ENCODE measurements at places on chromosomes 6 and 20. TPM values are rescaled to one million over a fixed set of nuclear protein-coding genes. Genes with fewer than 3 reads are reported as not detected.

GRCh38 chr20:9617940-9618339 lies 103.5 kb downstream of the LAMP5 start:
- H3K4me3 ChIP-seq = no peak overlapping the region
- no peaks in the 10 kb centered on the region for H3K27me3 ChIP-seq
- H3K27ac ChIP-seq = no peak overlapping the region
- no peaks in the 10 kb centered on the region for H3K36me3 ChIP-seq
- H3K4me1 ChIP-seq = no peaks in the 10 kb centered on the region

DNA sequence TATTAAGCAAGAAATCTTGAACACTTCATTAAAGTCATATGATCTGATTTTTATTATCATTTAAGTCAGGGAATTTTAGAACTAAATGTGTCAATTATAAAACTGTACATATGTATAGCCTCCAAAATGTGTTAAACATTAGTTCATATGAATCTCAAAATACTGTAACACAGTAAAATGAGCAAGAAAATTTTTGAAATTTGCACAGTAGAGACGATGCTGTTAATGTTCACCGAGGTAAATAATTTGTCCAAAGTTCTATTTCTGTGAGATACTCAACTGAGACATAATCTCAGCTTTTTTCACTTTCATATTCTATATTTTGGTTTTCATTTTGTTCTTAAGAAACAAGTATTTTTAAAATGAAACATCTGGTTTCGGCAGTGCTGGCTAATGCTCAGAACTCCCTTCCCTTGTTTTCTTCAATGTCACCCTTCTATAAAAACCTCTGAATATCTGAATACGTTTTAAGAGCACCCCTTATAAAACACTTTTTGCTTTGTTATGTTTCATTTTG lies 353.1 kb downstream of the LAMA2 start:
- no peaks in the 10 kb centered on the region for H3K36me3 ChIP-seq
- DNase-seq = no peak
- no peak overlapping the region for H3K4me3 ChIP-seq

DNA sequence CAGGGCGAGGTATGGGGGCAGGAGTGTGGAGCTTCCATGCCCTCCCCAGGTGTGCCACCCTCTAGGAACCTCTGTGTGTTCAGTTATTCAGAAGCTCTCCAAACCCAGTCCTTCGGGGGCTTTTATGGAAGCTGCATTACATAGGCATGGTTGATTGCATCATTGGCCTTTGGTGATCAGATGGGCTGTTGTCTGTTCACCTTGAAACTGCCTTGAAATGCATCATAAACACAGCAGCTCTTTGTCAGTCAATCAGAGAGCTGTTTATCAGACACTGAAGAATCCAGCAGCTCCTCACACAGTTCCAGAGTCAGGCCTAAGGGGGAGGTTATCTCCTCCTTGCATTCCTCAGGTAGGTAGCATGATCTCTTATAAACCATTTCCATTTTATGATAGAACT lies 62.4 kb downstream of the E2F3 start:
- no peak overlapping the region for H3K4me3 ChIP-seq
- H3K36me3 ChIP-seq = no peaks in the 10 kb centered on the region

GRCh38 chr20:48406498-48406897 lies 421.3 kb downstream of the PREX1 start:
- H3K27ac ChIP-seq = no peak overlapping the region
- no peaks in the 10 kb centered on the region for H3K4me1 ChIP-seq

DNA sequence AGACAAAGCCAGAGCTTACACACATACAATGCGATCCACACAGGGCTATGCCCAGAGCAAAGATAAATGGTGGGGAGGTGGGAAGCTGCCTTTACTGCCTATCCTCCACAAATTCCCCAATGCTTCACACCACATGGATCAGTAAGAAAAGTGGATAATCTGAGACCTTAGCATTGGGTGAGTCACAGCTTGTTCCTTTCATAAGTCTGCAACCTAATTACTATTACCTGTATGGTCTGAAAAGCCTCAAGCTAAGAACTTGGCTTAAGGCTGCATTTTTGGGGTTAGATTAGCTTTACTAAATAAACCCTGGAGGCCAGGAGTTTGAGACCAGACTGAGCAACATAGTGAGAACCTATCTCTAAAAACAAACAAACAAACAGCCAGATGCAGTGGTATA lies 66.0 kb upstream of the BTBD3 start:
- no peaks in the 10 kb centered on the region for H3K27me3 ChIP-seq
- H3K27ac ChIP-seq = no peak overlapping the region
- no peak overlapping the region for H3K4me3 ChIP-seq
- H3K4me1 ChIP-seq = no peaks in the 10 kb centered on the region

PPP1R14C gene
- 85.4 TPM for total RNA-seq

DCBLD1 gene
- total RNA-seq = 6.3 TPM

DNA sequence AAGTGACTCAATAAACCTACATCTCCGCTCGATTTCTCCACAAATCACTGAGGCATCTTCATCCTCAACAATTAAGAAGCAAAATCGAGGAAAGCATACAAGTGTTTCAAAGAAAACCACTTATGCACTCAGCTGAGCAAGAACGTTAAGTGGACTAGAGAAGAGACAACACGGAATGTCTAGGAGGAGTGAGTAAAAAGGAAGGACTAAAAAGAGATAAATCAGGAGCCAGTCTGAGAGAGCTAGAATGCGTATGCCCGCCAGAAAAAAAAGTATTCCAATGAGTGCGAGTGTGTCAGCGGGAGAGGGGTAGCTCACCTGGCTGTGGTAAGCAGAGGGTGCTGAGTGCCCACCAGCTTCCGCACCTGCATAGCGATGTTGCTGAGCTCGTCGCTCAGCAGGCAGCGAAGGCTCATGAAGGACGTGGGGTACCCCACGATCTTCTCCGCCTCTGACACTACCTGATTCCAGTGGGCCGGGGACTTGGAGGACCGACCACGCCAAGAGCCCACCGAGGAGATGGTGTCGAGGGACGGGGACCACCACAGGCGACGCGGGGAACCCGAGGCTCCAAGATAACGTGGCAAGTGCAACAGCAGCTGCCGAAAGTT lies 587 bp downstream of the PDSS2 start:
- no peaks in the 10 kb centered on the region for H3K36me3 ChIP-seq
- H3K4me3 ChIP-seq = peak overlapping the region; percentile 89
- no peaks in the 10 kb centered on the region for H3K4me1 ChIP-seq
- no peak for DNase-seq
- peak overlapping the region; percentile 91 for H3K27ac ChIP-seq
- no peaks in the 10 kb centered on the region for H3K27me3 ChIP-seq

Data from right atrium auricular region (tissue), 2 donors.